ENCODE measurements at places on chromosomes 4 and X.

DNA sequence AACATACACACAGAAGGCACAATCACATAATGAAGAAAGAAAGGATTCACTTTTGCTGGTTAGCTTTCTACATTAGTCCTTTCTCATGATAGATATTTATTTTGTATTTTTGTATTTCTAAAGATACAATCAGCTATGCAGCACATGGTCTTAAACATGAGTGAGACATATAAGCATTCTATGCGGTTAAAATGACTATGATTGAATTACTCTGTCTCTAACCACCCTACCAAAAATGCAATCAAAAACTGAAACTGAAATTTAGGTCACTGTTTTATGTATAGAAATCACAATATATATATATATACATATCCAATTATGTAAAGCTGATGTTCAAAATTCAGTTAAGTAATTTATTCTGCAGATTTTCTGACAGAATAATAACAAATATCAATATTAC is 21.9 kb downstream of the CXXC4 start:
- no peak for DNase-seq

GRCh38 chrX:112164420-112164819 is 81.8 kb upstream of the TRPC5 start:
- no peak for DNase-seq

- DNase-seq, result no peak
Measured at GRCh38 chr4:80611678-80611979, 276.1 kb downstream of the CFAP299 start.

GRCh38 chrX:21962361-21962760 is 21.9 kb downstream of the SMS start:
- no peak for DNase-seq

DNA sequence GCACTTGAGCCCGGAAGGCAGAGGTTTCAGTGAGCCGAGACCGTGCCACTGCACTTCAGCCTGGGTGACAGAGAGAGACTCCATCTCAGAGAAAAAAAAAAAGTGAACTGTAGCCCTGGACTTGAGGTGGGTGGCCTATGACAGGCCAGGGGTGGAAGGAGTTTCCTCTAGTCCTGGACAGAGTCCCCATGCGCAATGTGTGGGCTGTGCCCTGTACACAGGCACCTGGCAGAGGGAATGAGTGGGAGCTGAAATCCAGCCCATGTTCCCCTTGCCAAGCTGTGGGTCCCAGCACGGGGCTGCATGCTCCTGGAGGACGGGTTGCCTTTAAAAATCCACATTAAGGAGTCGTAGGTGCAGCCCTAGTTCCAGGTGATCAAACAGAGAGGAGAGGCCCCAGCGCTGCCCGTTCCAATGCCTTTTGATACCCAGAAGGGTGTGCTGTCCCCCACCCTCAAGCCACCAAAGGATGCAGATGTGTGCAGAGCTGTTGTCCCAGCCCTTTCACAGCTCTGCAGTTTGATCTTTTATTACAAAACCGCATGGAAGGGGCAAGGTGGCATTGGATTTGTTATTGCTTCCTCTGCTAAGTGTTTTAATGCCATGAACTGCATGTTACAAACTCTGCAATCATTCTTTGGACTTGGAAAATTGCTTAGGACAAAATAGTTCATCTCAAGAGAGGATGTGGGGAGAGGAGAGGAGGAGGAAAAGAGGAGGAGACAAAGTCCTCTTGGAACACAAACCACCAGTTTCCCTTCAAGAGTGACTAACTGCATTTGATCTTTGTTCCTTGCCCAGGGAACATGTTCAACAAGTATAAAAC is 38.0 kb upstream of the PDK3 start:
- DNase-seq, result no peak

DNA sequence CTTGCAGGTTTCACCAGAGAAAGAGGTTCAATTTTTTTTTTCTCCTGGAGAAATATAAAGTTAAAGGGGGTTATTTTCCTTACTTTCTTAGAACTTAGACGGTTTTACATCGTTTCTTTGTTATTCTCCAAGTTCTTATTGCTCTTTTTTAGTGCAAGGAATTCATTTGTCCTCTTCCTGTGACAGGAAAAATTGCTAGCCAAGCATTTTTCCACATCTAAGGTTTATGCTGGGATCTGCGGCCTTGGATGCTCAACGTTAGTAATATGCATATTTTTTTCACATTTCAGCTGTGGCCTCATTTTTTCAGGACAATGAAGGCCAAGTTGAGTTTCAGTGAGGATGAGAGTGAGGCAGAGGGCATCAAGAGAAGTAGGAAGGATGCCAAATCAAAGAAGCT is 948.9 kb downstream of the PCDH19 start:
- DNase-seq, result no peak

DNA sequence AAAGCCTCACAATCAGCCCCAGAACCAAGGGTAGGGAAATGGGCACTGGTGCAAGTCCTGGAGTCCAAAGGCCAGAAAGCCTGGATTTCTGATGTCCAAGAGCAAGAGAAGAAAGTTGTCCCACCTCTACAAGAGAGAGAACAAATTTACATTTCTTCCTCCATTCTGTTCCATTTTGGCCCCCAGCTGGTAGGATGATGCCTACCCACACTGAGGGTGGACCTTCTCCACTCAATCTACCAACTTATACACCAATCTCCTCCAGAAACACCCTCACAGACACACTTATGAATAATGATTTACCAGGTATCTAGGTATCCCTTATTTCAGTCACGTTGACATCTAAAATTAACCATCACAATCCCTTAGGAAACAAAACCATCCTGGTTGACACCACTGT is 367.8 kb upstream of the GRIA3 start:
- no peak for DNase-seq

DNA sequence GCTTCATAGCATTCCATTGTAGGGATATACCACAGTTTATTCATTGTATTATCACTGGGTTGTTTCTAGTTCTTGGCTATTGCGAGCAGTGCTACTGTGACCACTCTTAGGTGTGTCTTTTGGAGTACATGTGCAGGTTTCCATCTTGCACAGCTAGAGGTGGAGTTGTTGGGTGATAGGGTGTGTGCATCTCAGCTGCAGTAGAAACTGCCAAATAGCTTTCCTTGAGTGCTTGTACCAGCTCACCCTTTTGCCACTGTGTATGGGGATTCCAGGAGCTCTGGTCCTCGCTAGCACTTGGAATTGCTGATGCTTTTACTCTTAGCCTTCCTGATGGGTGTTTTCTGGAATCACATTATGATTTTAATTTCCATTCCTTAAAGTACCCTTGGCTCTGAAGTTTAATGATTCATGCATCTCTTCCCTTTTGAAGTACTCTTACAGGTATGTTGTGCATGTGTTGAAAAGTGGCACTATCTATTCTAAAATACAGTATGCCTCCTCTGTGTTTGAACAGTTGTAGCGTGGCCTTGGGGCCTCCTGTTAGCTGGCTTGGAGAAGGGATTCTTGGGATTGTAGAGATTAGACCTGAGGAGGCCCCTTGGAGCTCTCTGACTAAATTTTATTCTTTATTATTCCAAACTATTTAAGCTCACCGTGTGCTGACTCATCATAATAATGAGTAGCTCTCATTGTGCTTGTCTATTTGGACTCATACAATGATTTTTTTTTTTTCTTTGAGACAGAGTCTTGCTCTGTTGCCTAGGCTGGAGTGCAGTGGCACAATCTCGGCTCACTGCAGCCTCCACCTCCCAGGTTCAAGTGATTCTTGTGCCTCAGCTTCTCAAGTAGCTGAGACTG is 38.4 kb downstream of the HTT start:
- DNase-seq, result no peak

DNA sequence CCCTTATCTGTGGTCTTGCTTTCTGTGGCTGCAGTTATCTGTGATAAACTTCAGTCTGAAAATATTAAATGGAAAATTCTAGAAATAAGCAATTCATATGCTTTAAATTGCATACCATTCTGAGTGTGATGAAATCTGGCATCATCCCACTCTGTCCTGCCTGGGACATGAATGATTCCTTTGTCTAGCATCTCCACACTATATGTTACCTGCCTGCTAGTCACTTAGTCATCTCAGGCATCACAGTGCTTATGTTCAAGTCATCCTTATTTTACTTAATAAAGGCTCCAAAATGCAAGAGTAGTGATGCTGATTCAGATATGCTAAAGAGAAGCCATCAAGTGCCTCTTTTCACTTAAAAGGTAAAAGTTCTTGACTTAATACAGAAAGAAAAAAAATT is 14.3 kb upstream of the RAB9B start:
- DNase-seq, result no peak

- peak; percentile 17 for DNase-seq
Measured at GRCh38 chrX:24294619-24295018, 19.2 kb downstream of the SUPT20HL2 start.

DNA sequence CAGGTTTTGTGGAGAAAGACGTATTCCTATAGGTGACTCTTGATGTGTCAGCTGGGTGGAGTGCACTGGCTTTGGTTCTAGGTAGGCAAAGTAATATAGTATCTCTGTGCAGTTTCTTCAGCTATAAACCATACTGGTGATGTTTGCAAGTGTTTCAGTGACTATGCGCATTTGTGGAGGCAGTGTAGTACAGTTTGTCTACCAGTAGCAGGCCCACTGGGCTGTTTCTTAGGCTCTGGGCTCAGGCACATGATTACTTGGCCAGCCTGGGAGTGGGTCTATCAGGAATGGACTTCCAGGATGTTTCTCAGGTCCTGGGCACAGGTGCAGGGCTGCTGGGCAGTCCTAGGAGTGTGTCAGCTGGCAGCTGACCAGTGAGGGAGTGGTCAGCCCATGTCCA is 51.9 kb upstream of the INTU start:
- DNase-seq, result no peak

All from brain (organoid and tissue), 16 donors.